Iris pigment epithelial cell (primary cell): ENCODE measurements at places on chromosomes 11 and 22.
A peak's percentile ranks its signal among the peaks of the same experiment; 100 is the strongest.

GRCh38 chr11:70334351-70334995 lies 63.9 kb upstream of the CTTN start:
- no peak for DNase-seq

DNA sequence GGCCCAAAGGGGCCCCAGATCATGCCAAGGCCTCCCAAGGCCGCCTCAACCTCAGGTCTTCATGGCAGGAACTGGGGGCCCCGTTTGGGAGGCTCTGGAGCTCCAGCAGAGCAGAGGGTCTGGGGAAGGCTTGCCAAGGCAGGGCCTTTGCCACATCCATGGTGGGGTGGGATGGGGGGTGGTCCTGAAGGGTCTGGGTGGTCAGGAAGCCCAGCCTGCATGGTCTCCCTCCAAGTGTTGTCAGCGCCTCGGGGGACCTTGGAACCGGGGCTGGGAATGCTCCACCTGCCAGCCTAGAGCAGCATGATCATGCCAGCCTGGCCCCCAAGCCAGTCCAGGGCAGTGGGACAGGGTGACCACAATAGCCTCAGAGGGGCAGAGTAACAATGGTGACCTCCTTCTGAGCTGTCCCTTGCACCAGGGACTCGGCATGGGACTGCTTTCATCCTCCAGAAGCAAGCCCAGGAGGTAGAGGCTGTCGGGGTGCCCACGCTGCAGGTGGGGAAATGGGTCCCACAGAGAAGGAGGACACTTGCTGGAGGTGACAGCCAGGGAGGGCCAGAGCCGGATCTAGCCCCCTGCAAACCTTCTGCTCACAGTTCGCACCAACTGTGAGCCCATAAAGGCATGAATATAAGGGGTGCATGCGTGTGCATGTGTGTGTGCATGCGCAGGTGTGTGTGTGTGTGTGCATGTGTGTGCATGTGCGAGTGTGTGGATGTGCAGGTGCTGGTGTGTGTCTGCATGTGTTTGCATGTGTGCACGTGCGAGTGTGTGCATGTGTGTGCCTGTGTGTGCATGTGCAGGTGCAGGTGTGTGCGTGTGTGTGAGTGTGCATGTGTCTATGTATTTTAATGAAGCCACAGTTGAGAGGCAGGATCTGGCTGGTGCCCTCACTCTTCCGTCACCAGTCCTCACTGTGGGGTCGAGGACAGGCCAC lies 63.8 kb downstream of the MYEOV start:
- no peak for DNase-seq

DNA sequence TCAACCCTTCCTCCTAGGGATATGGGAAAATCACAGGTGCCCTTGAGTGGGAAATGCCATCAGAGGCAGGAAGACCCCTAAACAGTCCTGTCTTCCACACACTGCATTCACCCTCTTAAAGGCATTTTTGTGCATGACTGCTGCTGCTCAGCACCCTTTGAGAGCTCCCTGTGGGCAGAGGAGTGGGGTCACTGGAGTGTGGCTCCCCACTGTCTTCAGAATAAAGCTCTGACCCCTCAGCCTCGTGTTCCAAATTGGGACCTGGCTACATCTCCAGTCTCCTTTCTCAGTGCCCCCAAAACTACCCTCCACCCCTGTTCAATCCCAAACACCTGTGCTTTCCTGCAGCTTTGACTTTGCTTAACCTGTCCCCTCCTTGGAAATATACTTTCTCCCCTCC lies 46.6 kb downstream of the CHRDL2 start:
- DNase-seq = no peak

GRCh38 chr11:119081682-119082260 lies 2.9 kb upstream of the HMBS start:
- DNase-seq = no peak

- peak; percentile 51 for DNase-seq
Measured at GRCh38 chr22:24284747-24285203, 14.1 kb downstream of the SPECC1L start.

DNA sequence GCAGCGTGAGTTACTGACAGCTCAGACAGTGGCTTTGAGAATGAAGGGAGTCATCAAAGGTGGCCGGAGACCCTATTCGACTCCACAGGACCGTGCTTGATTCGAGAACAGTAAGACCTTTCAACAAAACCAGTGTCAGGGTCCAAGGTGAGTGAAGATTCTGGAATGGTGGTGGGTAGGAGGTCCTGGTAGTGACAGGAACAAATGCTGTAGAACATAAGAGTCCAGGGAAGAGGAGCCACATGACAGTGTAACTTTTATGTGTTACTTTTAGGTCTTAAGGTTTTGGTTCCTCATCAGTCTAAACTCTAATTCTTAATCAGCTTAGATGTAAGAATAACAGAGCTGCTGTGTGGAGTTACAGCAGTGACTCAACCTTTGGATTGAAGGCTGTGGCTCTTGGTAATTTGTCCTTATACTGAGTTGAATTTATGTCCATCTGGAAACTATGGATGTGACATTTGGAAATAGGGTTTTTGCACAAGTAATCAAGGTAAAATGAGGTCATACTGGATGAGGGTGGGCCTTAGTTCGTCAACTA lies 1.8 kb downstream of the TBC1D22A start:
- peak; percentile 38 for DNase-seq

DNA sequence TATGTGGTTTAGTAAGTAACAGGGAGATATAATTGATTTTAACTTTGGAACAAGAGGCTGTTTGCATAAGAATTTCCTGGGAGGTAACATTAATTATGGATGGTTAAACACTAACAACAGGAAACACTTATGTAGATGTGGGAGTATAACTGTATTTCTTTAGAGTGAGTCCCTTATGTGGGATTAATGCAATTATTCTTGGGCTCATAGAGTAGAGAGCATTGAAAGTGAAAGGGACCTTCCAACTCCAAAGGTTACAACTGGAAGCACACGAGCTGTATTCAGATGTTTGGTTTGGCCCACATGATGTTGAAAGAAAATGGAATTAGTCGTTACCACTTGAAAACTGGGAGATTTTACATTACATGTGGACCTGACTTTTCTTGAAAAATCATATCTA lies 53.5 kb downstream of the BBOX1 start:
- no peak for DNase-seq

DNA sequence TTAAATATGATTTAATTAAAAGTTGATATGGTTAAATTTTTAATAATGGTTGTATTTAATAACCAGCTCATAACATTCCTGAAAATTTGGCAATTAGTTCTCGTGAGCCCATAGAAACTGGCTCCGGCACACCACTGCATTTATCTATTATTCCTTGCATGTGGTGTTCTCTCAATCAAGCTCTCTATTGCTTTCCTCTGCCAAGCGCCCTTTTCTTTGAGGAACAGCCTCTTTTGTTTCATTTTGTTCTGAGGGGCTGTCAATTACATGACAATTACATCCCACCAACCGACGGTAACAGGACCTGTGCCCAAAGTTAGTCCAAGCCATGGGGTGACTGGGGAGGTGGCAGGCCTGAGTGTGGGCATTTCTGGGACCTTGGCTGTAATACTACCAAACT lies 8.1 kb downstream of the C11orf91 start:
- DNase-seq = no peak

DNA sequence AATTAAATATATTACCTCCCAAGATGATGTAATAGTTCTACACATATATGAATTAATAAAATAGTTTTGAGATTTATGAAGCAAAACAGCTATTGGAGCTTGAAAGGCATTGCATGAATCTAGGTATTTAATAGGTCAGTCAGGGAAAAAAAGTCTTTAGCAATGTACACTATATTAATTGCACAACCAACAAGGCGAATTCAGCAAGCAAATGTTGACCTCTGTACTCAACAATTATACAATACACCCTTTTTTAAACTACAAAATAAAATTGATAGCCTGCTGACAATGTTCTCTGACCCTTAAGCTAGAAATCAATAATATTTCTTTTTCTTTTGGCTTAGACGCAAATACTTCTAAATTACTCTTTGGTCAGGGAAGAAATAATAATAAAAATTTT lies 345.5 kb downstream of the LUZP2 start:
- no peak for DNase-seq

DNA sequence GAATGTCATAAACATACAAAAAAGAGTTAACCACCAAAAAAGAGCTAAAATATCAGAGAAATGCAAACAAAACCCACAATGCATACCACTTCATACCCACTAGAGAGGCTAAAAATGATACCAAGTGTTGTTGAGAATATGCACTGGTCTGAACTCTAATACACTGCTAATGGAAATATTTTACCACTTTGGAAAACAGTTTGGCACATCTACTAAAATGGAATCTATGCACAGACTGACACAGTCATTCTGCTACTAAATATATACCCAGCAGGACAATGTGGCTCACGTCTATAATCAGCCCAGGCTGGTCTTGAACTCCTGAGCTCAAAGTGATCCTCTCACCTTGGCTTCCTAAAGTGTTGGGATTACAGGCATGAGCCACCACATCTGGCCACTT lies 18.0 kb downstream of the MAPK1 start:
- no peak for DNase-seq

DNA sequence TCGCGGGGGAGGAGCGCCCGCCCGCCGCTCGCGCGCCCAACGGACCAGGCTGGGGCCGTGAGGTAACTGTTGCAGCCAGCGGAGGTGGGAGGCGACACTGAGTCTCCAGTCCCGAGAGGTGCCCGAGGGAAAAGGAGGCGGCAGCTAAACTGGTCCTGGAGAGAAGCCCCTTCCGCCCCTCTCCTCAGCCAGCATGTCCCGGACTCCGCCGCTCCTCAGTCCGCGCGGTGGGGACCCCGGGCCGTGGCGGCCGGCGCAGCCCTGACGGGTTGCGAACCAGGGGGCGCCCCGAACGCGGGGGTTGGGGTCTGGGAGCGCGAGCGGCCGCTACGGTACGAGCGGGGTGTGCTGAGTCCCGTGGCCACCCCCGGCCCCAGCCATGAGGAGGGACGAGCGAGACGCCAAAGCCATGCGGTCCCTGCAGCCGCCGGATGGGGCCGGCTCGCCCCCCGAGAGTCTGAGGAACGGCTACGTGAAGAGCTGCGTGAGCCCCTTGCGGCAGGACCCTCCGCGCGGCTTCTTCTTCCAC lies at the start of gene PDE3B:
Gene PDE3B, plus strand, starts transcription at position 108 of the 529 bp plus-strand sequence. Its CDS starts 272 bp downstream, at position 380.
- DNase-seq = peak; percentile 20

GRCh38 chr11:57087991-57088390 lies 93.8 kb upstream of the LRRC55 start:
- DNase-seq = no peak
